Activated CD4-positive, alpha-beta memory T cell treated with anti-CD3 and anti-CD28 coated beads, Interleukin-2, amount 10 ng/mL, durations not matched to agents 7 days and 5 days (primary cell): ENCODE measurements at places on chromosomes 16 and 17.

DNA sequence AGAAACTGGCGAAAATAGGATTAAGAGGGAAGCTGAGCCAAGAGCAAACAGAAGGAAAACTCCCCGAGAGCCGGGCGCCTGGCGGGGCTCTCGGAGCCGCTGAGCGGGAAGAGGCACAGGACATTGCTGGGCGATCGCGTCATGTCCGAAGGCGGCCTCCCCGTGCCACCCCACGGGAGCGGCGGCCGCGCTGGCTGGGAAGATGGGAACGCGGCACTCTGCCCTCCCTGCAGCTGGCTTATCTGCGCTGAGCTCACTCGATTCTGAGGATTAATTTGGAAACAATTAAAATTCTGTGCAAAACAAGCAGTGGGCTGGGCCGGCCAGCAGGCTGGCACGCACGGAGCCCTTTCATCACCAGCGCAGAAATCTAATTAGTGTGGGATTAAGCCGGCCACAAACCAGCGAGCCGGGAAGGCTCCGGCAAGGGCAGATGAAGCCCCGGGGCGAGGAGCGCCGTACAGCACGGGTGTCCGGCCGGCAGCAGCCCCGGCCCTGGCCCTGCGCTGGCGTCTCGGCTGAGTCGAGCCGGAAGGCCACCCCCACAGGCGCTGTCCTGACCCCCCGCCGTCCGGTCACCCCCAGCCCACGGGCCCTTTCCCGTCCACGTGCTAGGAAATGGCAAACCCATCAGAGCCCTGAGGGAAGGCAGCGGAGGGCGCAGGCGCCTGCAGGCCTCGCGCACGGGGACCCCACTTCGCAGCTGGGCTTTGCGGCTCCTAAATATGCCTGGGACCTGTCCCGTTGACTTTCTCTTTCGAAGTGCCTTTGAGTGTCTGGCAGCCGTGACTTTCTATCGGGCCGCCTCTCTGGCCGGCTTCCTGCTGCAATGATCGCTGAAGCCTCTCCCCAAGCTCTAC, 37.9 kb downstream of the SOX8 start:
- no peak for DNase-seq

- no peak for DNase-seq
These were observed 18.7 kb downstream of the TPSG1 start for GRCh38 chr16:1206326-1206725.

DNA sequence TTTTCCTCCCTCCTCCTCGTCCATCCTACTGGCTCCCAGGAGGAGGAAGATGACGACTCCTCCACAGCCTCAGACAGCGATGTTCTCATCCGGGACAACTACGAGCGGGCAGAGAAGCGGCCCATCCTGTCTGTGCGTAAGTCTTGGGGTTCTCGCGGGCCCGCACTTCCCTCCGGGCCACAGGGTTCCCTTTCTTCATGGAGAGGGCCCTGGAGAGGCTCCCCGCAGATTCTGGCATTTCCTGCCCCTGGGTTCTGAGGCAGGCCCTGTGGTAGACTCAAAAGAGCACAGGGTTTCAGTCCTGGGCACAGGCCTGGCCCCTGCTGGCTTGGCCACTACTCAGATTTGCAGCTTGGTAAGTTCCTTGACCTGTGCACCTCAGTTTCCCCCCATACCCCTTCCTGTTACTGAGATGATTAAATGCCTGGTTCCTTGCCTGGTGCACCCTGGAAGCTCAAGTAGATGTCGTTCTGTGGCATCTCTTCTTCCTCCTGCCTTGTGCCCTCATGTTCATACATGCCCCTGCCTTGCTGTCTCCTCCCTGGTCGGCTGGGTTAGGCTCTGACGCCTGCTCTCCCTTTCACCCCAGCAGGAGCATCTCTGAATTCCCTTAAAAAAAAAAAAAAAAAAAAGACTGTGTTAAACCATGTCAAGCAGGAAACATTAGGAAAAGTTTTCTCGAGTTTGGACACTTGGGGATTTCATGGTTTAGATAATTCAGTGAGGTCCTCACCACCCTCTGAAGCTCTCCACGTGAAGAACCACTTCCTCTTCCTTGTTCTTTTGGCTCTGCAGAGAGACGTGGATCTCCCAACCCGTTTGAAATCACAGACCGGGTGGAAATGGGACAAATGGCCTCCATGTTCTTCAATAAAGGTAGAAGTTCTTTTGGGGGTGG, 14.3 kb upstream of the NAT9 start:
- DNase-seq: no peak

DNA sequence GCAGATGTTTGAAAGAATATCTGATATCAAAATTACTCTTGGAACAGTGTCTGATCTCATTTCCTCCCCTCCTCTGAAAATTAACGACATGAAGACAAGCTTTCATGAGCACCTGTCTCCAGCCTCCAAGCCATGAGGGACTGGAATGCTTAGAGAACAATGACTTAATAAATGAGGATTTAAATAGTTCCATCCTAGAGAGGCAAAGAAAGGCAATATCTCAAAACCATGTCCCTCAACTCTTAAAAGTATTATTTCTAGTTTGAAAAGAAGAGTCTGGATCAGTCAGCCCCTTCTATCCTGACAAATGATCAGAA, 137.5 kb downstream of the ANKFN1 start:
- no peak for DNase-seq

GRCh38 chr17:10111907-10112452, 86.4 kb downstream of the GAS7 start:
- DNase-seq: no peak

- no peak for DNase-seq
These were observed 142.3 kb upstream of the ZFHX3 start for GRCh38 chr16:73190256-73190655.

- no peak for DNase-seq
These were observed 317.3 kb downstream of the FOXL1 start for GRCh38 chr16:86895606-86896005.

GRCh38 chr16:86777381-86777946, 199.1 kb downstream of the FOXL1 start:
- no peak for DNase-seq

- DNase-seq: peak; percentile 78
These were observed at the start of gene SF3B3 for GRCh38 chr16:70523743-70524398. SF3B3 (plus strand) TSS chr16:70523816; CDS start chr16:70526657, 2,841 bp downstream.
